ENCODE measurements at places on chromosomes 13 and 19.

- no peak for DNase-seq
Measured at GRCh38 chr19:52535771-52536447, 8.4 kb downstream of the ZNF808 start.

GRCh38 chr19:32091241-32091640 lies 254.2 kb upstream of the ZNF507 start:
- DNase-seq: no peak

DNA sequence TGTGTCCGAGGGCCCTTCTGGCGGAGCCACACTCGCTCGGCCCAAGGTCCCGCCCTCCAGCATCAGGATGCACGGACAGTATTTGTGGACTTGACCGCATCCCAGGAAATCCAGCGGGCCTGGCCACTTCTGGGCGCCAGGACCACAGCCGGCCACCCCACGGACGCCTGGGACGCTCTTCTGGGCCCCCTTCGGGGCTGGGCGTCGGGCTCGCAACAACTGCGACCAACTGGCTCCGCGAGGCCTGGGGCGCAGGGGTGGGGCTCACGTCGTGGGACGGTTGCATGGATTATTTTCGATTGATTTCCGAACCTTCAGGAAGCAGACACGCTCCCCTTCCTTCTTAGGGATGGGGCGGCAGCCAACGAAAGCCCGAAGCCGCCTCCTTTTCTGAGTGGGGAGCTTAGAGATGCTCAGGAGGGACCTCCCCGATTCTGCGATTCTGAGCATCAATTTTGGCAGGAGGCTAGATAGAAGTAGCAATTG lies 521 bp upstream of the NUP58 start:
- no peak for DNase-seq

GRCh38 chr19:56748378-56748777 lies 76.8 kb upstream of the ZNF835 start:
- peak; percentile 52 for DNase-seq

GRCh38 chr19:48230555-48231129 lies 25.1 kb downstream of the CARD8 start:
- DNase-seq: no peak

DNA sequence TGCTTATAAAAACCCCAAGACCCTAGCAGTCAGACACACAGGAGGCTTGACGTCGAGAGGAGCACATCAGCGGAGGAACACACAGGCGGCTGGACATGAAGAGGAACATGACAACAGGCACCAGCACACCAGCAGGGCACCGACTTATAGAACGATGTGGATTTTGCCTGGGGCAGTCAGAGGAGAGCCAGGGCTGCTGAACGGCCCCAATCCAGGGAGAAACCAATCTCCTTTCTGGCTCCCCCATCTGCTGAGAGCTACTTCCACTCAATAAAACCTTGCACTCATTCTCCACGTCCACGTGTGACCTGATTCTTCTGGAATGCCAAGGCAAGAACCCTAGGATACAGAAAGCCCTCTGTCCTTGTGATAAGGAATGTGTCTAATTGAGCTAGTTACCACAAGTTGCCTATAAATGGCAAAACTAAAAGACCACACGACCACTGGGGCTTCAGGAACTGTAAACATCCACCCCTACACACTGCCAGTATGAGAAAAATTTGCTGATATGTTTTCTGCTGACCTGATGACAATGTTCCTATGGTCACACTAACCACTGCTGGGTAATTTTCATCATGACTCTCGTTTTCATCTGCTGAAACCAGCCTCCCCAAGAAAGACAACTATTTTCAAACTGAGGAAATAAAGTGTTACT lies 35.8 kb upstream of the CEACAM21 start:
- DNase-seq: no peak

DNA sequence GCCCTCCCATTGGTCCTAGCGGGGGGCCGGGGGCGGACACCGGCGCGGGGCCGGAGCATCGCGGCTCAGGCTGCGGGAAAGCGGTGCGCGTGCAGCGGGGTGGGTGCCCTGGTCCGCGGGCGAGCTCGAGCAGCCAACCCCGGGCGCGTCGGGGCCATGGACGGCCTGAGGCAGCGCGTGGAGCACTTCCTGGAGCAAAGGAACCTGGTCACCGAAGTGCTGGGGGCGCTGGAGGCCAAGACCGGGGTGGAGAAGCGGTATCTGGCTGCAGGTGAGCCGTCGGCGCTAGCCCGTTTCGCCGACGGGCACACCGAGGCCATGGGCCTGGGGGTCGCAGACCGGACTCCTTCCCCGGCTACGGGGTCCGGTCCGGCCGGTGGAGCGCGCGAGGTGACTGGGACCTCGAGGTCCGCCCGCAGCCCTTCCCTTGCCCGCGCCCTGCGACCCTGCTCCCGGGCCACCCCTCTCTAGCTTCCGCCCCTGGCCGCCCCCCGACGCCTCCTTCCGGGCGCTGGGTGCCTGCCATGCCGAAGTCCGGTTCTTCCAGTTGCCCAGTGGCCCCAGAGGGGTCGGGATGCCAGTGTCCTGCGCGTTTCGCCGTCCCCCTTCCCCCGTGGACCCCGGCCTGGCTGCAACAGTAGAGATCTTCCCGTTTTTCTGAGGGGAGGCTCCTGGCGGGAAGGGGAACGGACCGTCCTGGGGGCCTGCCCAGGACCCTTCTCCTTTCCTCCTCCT lies at the start of gene REEP6:
REEP6 (plus strand) TSS at position 68 of the 735 bp plus-strand sequence; CDS start at position 157, 89 bp downstream.
- no peak for DNase-seq

GRCh38 chr13:54614726-54615125 lies 1586.1 kb downstream of the OLFM4 start:
- no peak for DNase-seq

DNA sequence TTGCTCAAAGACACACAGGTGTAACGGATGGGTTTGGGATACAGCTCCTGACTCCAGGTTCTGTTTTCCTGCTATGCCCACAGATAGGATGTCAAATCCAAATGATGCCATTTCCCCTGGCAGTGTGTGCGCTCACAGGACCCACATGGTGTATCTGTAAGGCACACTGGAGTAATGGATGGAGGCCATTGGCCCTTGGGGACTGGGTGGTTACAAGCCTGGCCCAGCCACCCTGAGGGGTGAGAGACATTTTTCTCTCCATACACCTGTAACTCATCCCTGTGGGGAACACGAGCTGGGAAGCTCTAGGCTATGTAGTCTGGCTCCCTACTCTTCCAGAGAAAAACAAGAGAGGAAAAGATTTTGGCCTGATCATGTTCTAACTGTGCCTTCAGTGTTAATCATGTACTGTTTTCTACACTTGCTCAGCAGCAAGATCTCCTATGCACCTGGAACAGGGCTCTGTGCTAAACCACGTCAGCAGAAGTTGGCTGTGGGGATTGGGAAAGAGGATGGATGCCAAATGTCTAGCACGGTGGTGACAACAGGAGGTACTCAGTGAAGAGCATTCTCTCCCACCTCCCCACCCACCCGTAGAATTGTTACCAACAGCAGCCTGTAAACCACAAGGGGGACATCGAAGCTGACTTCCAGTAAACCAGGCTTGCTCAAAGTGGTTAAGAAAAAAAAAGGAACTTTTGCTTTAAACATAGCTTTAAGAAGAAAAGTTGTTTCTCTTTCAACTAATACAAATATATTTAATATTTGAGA lies 237.0 kb downstream of the LACC1 start:
- DNase-seq: no peak

DNA sequence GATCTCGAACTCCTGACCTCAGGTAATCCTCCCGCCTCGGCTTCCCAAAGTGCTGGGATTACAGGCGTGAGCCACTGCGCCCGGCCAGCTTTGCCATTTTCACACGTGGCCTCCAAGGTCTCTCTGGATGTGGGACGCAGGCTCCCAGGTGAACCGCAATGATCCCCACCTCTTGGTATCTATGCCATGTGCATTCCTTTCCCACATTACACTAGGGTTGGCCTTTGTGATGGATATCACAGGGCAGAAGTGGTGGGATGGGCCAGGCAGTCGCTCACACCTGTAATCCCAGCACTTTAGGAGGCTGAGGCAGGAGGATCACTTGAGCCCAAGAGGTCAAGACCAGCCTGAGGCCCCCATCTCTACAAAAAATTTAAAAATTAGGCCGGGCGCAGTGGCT lies 22.4 kb downstream of the FGF21 start:
- DNase-seq: no peak

DNA sequence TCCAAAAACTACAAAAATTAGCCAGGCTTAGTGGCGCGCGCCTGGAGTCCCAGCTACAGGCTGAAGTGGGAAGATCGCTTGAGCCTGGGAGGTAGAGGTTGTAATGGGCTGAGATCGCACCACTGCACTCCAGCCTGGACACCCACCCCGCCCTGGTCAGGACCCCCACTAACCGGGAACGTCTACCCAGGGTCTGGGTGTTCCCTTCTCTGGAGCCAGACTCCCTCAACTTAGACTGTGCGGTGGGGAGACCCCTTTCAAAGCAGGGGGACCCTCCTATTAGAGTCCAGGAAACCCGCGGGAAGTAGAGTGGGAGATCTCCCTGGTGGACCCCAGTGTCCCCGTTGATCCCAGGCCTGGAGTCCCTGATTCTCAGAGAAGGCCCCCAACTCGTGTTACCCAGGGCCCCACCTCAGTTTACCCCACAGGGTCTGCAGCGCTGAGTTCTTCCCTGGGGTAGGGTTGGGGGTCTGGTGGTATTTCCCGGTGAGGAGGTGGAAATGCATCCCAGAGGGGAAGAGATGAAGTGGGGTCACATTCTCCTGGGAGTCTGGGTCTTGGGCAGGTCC lies 6.1 kb upstream of the ARRDC2 start:
- no peak for DNase-seq

DNA sequence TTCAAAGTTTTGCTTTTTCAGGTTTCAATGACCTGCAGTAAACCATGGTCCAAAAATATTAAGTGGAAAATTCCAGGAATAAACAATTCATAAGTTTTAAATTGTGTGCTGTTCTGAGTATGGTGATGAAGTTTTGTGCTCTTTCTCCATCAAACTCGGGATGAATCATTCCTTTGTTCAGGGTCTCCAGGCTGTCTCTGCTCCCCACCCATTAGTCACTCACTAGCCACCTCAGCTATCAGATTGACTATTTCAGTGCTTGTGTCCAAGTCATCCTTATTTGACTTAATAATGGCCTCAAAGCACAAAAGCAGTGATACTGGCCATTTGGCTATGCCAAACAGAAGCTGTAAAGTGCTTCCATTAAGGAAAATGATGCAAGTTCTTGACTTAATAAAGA lies 1140.4 kb downstream of the EFNB2 start:
- no peak for DNase-seq

GRCh38 chr19:18312092-18312534 lies 10.8 kb downstream of the LSM4 start:
- DNase-seq: no peak

Measured in LNCaP clone FGC (cell line).